ENCODE measurements at places on chromosomes 7 and 10.

DNA sequence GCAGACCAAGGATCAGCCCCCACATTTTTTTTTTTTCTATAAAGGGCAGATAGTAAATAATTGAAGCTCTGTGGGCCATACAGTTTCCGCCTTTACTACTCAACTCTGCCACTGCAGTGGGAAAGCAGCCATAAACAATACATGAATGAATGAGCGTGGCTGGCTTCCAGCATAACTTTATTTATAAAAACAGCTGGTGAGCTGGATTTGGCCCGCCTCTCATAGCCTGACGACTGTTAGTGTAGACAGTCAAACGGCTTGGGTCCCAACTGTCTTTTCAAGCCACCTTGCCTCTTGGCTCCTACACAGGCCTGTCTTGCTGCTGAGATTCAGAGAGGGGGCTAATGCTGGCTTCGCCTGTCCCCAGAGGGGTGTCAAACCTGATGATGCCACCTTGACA lies 169.8 kb upstream of the GPR26 start:
- DNase-seq: no peak

GRCh38 chr10:17954861-17955260 lies 3.1 kb downstream of the SLC39A12 start:
- DNase-seq: no peak

DNA sequence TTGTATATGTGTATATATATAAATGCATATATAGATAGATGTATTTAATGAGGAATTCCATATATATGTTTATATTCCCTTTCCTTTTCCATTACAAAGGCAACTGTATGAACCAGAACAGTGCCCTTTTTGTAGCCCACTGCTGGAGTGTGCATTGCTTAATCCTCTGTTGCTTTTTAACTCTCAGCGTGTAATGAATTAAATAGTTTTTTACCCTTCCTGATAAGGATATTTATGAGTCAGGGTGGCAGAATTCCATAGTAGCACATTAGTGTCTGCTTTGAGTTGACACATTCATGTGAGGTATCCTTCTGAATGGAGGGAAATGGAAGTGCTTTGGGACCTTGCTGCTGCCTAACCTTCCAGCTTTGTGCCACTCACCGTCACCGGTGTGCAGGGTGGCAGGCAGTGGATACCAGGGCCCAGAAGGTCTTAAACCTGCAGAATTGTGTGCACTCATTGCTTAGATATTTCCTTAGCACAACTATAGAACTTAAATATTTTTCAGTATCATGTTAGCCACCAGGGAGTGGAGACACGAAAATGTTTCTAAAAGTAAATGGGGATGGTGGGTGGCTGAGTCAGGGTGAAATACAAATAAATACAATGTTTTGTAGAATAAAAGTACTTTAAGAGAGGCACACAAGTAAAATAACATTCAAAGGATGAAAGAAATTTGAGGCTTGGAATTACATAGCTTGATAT lies 117.9 kb downstream of the SND1 start:
- no peak for DNase-seq

DNA sequence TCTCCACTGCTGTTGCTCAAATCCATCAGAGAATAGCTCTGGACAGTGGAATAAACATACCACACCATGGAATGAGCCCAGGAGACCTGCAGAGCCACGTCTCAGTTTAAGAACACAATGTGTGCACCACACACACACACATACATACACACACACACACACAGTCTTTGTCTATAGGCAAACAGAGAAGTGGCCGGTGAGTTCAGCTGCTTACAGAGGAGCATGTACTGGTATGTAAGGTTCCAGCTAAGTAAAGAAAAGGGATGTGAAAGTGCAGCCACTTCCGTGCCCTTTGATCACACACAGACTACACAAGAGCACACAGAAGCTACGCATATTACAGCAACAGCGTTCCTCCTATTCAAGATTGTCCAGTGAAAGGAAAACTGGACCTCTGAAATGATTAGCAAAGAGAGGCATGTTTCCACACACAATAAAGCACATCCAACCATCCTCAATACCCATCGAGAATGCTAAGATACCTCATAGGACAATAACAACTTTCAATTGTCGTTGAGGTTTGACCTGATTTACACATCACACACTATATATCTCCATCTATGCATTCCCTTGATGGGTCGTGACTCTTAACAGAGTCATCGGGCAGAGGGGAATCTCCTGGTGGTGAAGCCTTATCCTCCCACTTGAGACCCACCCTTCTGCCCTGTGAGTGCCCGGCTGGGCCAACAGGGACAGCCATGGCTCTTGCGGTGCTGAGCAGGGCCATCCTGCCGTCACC lies 23.6 kb downstream of the SLC35B4 start:
- DNase-seq: no peak

DNA sequence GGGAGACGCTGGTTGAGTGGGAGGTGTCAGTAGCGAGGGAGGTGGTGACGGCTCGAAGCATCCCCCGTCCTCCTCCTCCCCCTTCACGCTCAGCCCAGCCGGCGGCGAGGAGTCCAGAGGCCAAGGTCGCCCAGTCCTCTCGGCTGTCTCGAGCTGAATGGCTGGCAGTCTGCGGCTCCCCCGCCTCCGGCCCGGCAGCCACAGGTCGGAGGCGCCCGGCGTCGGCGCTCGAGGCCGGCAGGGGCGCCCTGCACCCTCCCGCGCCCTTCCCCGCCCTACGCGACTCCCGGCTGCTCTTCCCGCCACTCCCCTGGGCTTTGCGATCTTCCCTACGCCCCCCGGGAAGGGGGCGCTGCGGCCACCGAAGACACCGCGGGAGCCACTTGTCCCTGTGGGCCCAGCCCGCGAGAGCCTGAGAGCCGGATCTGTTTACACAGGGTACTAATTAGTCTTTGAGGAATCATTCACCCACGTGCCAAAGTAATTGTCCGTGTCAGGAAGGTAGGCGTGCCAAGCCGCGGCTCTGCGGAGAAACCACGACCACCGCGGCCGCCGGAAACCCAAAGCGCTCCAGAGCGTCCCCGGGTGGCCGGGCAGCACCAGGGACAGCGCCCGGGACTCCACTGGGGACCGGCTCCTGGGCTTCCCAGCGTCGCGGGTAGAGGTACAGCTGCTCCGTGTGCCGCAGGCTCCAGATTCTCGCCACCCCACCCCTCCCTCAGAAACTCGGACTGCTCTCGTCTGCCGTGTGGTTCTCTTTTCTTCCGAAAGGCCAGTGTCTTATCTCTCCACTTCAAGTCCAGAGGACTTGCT lies at the start of gene NXPH1:
Gene NXPH1 (plus strand): TSS at position 133 of the 813 bp plus-strand sequence.
- no peak for DNase-seq

DNA sequence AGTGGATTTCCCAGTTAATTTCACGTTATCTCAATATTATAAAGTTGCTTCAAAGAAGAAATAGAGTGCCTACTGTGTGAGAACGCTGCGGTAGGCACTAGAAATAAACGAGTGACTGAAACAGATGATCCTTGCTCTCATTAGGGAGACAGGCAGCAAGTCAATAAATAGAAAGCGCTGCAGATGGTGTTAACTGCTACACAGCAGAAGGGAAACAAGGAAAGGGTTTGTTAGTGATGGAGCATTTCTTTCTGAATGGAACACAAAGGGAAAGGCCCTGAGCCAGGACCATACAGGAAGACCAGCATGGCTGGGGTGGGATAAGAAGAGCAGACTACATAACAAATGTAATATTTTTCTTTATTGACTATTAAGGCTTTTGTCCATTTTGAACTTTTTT lies 235.2 kb downstream of the MALRD1 start:
- DNase-seq: no peak

DNA sequence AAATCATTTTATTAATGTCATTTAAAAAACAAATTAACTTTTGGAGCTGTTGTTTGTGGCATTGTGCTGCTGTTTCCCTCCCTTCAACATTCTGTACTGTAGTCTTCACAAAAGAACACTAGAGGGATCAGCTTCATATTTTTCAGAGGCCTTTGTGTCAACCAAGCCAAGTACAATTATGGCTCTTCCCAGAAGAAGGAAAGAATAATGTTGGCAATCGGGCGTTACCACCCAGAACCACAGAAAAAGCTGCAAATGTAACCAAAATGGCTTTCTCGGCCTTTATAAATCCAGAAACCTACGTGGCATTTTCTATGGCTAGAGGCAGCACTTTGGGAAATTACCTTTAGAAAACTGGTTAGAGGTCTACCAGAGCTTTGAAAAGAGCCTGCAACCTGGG lies 98.8 kb upstream of the COL1A2 start:
- no peak for DNase-seq

- no peak for DNase-seq
These were observed 23.7 kb downstream of the PTEN start for GRCh38 chr10:87887146-87887545.

DNA sequence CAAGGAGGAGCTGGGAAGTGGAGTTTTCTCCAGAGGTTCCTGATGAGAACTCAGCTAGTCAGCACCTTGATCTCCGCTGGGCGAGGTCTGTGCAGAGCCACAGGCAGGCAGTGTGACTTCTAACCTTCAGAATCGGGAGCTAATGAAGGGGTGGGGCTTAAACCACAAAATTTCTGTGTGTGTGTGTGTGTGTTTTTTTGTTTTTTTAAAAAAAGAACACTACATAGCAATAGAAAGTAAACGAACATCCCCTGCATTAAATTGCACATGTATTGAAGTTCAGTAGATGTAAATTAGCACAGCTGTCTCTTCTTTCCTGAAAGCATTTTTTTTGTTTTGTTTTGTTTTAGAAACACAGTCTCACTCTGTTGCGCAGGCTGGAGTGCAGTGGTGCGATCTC lies 46.2 kb downstream of the RBM17 start:
- no peak for DNase-seq

GRCh38 chr10:7251696-7252465 lies 159.0 kb downstream of the SFMBT2 start:
- DNase-seq: no peak

GRCh38 chr7:47198159-47198558 lies 383.8 kb downstream of the TNS3 start:
- no peak for DNase-seq

DNA sequence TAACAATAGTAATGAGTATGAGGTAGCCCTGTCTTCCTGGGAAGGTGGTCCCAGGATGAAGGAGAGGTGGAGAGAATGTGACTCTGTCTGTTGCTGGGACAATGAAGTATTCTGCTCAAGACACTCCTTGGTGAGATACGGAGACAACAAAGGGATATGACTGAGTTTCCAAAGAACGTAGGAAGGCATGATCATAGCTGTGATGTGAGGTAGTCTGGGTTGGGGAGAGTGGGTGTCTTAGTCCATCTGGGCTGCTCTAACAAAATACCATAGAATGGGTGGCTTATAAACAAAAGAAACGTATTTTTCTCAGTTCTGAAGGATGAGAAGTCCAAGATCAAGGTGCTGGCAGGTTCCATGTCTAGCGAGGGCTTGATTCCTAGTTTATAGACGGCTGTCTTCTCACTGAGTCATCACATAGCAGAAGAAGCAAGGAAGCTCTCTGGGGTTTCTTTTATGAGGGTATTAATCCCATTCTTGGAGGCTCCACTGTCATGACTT lies 84.9 kb upstream of the RHOBTB1 start:
- DNase-seq: no peak

DNA sequence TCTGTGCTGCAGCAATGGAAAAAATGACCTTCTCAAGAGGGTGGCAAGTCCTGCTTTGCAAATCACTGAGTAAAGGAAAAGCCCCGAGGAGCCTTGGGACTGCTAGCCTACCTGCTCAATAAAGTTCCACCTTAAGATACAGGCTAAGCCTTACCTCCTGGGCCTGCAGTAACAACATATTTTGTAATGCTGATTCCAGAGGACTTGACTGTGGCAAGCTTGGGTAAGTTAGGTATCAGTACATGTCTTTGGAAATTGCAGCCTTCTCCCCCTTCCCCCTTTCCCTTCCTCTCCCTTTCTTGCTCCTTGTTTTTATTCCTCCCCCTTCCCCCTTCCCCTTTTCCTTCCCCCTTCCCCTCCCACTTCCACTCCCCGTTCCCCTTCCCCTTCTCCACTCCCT lies 126.2 kb downstream of the SORCS3 start:
- no peak for DNase-seq

GRCh38 chr10:113562069-113562468 lies 9.2 kb downstream of the HABP2 start:
- no peak for DNase-seq

GRCh38 chr7:80187727-80188126 lies 53.1 kb downstream of the GNAI1 start:
- no peak for DNase-seq

DNA sequence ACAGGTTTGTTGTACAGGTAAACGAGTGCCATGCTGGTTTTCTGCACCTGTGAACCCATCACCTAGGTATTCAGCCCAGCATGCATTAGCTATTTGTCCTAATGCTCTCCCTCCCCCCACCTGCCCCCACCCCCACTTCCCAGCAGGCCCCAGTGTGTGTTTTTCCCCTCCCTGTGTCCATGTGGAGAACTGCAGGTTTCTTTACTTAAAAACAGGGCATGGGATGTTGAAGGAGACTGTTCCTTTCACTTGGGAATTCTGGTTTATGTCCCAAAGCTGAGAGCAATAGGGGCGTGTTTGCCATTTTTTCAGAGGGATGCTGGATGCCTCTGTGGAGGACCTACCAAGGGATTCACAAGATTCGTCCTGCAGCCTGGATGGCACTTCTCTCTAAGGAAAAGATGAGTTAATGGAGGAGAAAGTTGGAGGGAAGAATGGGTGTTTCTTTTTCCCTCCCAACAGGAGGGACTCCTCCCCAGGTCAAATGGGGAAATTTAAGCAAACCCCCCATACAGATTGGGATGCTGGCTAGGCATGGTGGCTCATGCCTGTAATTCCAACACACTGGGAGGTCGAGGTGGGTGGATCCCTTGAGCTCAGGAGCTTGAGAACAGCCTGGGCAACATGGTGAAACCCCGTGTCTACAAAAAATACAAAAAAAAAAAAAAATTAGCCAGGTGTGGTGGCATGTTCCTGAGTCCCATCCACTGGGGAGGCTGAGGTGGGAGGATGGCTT lies 136.0 kb downstream of the GALNT17 start:
- no peak for DNase-seq

DNA sequence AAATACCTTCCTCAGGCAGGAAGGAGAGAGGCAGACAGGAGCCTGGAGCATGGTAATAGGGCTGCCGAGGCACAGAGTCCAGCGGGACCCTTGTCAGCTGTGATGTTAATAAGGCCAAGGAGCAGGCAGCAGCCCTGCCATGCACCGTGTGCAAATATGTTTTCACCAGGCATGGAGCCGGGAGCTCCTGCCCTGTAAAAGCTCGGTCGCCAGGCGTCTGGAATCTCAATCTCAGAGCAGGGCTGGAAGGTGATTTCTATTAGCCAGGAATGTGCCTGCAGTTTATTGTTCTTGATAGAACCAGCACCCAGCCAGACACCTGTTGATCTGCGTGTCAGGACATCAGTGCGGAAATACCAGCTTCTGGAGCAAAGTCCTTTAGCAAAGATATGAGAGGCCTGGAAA lies 469.8 kb downstream of the GLRX3 start:
- DNase-seq: no peak

DNA sequence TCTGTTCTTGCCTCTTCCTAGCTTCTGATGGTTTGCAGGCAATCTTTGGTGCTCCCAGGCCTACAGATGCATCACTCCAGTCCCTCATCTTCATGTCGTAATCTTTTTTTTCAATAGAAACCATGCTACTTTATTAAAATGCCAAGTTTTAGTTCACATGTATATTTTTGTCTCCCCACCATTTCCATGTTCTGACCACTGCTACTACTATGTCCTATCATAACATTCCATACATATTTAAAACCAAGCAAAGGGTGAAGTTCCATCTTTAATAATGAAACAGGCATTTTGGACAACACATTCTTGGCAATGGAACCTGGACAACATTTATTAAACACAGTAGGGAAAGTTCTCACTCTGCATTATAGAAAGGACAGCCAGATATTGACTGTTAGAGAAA lies 58.8 kb downstream of the ZNF518A start:
- DNase-seq: no peak

GRCh38 chr10:97683556-97684367 lies 3.3 kb downstream of the AVPI1 start:
- no peak for DNase-seq
